ENCODE measurements at places on chromosomes 11 and 22. TPM values are rescaled to one million over a fixed set of nuclear protein-coding genes. Genes with fewer than 3 reads are reported as not detected.

NNMT gene
- total RNA-seq, result 332 TPM

SHANK2 gene
- 8.8 TPM for total RNA-seq

PLAAT4 gene
- total RNA-seq, result 1.8 TPM

NOX4 gene
- total RNA-seq, result not detected

RAG1 gene
- 0.16 TPM for total RNA-seq

VPREB1 gene
- total RNA-seq, result not detected

OR51B6 gene
- not detected for total RNA-seq

MN1 gene
- 3.1 TPM for total RNA-seq

SLC5A1 gene
- not detected for total RNA-seq

FXYD2 gene
- total RNA-seq, result 18.4 TPM

FGF3 gene
- not detected for total RNA-seq

TYR gene
- total RNA-seq, result not detected

MUC6 gene
- 0.01 TPM for total RNA-seq

PATE4 gene
- total RNA-seq, result not detected

RASL10A gene
- 0.87 TPM for total RNA-seq

NCR3LG1 gene
- total RNA-seq, result 2.1 TPM

TMEM191C gene
- 1.4 TPM for total RNA-seq

NTM gene
- total RNA-seq, result not detected

KCNJ4 gene
- total RNA-seq, result 0.35 TPM

PSMA1 gene
- total RNA-seq, result 178 TPM

GNAZ gene
- total RNA-seq, result 2.3 TPM

All from A549 treated with Mapracorat at 1 μM for 4 hours (cell line).